ENCODE measurements at places on chromosomes 16 and 17. TPM values are rescaled to one million over a fixed set of nuclear protein-coding genes. Genes with fewer than 3 reads are reported as not detected.

DNA sequence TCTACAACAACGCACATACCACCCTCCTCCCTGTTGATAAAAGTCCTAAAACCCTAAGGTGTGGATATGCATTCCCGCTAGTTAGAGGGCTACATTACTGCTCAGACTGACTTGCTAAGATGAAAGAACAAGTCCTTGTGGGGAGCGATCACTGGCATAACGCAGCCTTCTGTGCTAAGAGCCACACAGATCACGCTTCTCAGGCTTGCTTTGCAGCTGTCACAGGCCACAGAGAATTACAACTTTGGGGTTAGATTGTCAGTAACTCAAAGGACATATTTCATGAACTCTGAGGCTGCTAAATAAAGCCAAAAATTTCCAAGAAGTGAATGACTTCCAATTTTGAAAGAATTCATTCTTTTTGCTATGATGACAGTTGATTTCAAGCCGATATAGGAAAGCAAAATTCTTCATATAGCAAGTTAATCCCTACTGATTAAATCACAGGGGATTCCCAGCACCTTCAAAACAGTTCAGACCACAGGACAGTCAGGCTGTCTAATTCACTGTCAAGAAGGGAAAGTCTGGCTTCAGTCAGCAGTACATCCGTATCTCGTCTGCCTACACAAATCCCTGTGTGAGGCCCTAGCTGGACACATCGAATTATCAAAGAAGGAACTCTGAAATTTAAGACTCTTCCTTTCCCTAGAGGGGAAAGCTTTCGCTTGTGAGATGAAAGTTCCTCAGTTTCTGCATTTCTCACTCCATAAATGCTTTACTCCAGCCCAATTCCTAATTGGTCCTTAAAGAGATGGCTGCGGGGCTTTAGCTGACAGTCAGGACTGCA is 107.1 kb downstream of the VPS53 start:
- no peak for DNase-seq

DNA sequence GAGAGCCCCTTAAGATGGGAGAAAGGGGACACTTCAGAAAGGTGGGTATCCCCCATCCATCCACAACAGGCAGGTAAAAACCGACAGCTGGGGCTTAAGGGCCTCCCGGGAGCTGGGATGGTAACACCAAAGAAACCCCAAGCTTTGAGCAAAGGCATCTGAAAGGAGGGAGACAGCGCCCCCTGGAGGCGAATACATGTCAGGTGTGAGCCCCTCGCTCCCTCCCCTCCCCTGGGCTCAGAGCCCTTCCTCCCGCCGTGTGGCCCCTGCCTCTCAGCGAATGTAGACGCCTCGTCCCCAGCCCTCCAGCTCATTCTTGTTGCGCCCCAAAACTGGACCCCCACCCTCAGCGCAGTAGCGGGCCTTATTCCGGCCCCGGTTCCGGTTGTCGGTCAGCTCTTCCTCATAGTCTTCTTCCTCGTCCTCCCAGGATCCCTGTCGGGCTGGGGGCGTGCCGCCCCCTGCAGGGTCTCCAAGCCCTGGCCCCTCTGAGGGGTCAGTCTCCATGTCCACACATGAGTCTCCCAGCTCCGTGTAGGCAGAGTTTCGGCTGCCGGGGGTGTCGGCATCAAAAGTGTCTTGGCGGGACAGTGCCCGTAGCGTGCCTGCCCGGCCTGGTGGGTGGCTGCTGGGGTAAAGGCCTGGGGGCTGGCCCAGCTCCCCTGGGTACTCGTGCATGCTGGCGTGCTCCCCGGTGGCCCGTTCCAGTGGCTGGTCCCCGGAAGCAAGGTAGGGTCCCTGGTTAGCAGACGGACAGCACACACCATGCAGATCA is 9.1 kb upstream of the ARL5C start:
- peak; percentile 78 for DNase-seq

DNA sequence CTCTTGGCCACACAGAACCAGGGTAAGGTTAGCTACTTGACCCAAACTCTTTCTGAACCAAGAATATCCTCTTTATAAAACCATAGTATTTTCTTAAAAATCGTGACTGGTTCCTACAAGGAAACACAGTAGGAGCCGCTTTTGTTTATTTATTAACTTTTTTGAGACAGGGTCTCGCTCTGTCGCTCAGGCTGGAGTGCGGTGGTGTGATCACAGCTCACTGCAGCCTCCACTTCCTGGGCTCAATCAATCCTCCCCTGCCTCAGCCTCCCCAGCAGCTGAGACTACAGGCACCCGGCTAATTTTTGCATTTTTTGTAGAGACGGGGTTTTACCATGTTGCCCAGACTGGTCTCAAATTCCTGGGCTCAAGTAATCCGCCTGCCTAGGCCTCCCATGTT is 14.7 kb upstream of the LITAF start:
- DNase-seq = no peak

GRCh38 chr17:60562421-60562820 is 36.4 kb upstream of the APPBP2 start:
- no peak for DNase-seq

GRCh38 chr17:10777890-10778289 is 26.0 kb downstream of the TMEM238L start:
- DNase-seq = no peak

DNA sequence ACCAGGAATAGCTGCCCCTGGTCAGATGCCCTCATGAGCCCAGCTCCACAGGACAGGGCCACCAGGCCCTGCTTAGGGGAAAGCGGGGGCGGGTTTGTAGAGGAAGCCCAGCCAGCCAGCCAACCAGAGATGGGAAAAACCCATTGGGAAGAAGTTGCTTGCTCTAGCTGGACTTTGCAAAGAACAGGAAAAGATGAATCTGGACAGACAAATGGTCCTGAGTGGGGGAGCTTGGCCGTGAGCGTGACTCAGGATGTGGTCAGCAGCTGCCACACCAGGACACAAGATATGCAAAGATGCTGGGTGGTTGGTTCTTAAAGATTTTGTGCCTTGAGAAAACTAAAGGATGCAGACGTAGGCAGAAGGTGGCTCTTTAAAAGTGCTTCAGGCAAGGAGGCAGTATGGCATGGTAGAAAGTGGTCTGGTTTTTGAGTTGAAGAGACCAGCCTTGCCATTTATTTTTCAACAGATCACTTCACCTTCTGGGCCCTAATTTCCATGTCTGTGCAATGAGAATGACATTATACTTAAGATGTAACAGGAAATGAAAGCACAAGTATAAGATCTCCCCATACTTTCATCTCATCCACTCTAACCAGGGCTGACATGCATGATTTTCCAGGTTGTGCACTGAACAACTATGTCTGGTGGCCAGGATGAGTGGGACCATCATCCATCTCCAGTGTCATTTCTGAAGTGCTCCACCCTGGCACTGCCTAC is 27.8 kb upstream of the HEATR6 start:
- no peak for DNase-seq

- DNase-seq = no peak
Observed at GRCh38 chr16:87460936-87461335, 31.9 kb downstream of the ZCCHC14 start.

The AGRP gene
- not detected for total RNA-seq

The LPCAT2 gene
- total RNA-seq = 6.4 TPM

GRCh38 chr16:84599521-84600202 is 18.2 kb downstream of the COTL1 start:
- peak; percentile 50 for DNase-seq

DNA sequence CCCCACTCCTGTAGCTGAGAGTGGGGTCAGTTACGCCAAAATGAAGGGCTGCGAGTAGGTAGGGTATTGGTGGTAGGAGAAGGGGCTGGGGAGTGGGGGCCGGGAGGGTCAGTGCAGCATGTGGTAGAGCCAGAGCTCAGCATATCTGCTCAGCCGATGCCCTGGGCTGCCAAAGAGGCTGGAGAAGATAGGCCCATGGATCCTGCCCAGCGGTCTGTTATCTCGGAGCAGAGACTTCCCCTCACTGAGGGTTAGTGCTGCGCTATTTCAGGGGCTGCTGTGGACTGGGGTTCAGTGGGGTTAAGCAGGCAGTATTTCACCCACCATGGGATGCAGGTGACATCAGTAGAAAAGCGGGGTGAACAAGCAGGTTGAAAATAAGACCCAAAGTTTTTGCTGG is 19.7 kb downstream of the RHBDL3 start:
- no peak for DNase-seq

- DNase-seq = no peak
Observed at GRCh38 chr17:64015447-64015846, 5.0 kb downstream of the ICAM2 start.

DNA sequence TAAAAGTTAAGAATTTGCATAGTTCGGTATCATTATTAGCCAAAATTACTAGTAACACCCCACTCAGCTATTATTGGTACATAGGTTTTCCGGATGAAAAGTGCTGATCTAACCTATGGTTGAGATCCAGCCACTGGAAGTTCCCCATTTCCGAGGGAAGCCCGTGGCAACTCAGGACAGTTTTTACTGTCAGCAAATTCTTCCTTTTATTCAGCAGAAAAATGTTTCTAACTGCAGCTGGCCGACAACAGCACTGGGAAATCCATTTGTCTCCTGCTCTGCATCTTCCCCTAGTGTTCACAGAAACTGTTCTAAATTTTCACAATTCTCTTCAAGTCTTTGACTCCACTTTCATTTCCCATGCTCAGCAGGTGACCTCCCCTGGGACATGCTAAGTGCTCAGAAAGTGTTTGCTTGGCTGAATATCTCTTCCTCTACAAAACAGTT is 15.5 kb upstream of the MMD start:
- DNase-seq = no peak

The SMIM5 gene
- total RNA-seq = 50.0 TPM

DNA sequence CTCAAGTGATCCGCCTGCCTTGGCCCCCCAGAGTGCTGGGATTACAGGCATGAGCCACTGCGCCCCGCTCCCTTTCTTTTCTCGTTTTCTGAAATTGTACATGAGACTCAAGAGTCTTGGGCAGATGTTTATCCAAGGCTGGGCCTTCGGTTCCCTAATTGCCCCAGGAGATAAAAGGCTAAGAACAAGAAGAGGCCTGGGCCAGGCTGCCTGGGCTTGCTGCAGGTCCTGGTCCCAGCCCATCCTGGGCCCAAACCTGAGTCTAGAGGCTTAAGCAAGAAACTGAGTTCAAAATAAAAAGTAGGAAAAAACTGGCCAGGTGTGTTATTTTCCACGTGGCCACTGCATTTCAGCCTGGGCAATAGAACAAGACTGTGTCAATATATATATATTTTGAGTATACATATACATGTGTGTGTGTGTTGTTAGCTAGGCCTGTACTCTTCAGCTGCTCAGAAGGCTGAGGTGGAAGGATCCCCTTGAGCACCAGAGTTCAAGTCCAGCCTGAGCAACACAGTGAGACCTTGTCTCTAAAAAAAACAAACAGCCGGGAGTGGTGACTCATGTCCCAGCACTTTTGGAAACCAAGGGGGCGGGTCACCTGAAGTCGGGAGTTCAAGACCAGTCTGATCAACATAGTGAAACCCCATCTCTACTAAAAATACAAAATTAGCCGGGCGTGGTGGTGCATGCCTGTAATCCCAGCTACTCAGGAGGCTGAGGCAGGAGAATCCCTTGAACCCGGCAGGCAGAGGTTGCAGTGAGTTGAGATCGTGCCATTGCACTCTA is 6.8 kb upstream of the CLUH start:
- no peak for DNase-seq

DNA sequence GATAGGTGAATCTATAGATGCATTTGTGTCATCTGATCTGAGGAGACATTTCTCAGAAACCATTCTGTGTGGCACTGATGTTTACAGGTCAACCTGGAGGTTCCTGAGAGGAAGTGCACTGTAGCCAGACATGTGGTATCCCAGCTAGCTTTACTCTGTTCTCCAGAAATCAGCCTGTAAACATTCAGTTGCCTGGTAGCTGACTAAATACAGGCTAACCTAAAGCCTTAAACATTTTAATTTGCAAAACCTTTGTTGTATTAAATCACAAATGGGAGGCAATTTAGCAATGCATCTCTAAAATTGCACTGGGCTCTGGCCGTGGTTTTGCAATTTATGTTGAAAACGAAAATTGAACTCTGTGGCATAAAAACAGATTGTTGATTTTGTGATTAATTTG is 207.6 kb downstream of the FTO start:
- no peak for DNase-seq

DNA sequence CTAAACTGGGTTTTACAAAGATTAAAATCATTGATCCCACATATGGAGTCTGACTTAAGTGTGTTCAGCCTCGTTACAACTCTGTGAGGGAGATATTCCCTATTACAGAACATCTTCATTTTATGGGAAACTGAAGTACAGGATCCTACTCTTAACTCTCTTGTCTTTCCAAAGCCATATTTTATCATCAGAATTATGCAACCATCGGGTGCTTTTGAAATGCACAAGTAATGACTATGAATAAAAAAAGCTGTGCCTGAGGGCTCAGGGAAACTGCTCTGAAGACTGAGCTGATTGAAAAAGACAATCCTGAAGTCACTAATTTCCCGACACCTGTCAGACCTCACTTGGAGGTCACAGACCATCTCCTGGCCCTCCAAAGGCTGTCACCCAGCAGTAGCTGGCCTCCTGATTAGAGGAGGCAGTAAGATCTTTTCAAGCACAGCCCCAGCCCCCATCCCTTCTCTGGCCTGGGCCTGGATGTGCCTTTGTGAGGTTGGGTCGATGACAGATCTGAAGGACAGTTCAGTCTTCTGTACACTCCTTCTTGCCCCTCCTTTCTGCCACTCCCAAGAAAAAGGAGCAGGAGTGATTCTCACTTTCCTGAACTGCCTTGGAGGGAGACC is 5.6 kb downstream of the AKAP1 start:
- no peak for DNase-seq

The ZNF688 gene
- total RNA-seq = 64.3 TPM

DNA sequence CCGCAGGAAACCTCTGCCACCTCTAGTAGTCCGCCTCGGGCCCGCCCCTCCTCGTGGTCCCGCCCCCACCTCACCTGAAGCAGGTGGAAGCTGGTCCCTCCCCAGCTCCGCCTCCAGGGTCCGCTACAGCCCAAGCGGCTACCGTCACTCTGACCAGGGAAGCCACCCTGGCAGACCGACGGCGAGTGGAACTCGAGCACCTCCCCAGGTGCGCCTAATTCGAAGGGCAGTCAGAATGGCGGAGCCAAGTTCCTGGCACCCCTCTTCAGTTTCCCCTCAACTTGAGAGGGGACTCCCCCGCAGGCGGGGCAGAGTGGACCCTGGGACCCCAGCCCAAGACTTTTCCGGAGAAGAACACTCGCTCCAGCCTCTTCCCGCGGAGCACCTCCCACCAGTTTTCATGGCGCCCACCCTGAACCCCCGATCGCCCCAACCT is 507 bp downstream of the FHOD1 start:
- peak; percentile 94 for DNase-seq

Measured in transverse colon (tissue), 4 donors.